ENCODE measurements at places on chromosomes 6 and 20.

GRCh38 chr6:7887278-7887991, 23.2 kb downstream of the TXNDC5 start:
- no peak for DNase-seq

DNA sequence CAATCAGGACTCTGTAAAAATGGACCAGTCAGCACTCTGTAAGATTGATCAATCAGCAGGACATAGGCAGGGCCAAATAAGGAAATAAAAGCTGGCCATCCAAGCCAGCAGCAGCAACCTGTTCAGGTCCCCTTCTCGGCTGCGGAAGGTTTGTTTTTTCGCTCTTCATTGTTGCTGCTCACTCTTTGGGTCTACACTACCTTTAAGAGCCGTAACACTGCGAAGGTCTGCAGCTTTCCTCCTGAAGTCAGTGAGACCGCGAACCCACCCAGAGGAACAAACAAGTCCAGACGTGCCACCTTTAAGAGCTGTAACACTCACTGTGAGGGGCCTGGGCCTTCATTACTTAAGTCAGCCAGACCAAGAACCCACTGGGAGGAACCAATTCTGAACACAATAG, 223.2 kb upstream of the EXOC2 start:
- DNase-seq: no peak

DNA sequence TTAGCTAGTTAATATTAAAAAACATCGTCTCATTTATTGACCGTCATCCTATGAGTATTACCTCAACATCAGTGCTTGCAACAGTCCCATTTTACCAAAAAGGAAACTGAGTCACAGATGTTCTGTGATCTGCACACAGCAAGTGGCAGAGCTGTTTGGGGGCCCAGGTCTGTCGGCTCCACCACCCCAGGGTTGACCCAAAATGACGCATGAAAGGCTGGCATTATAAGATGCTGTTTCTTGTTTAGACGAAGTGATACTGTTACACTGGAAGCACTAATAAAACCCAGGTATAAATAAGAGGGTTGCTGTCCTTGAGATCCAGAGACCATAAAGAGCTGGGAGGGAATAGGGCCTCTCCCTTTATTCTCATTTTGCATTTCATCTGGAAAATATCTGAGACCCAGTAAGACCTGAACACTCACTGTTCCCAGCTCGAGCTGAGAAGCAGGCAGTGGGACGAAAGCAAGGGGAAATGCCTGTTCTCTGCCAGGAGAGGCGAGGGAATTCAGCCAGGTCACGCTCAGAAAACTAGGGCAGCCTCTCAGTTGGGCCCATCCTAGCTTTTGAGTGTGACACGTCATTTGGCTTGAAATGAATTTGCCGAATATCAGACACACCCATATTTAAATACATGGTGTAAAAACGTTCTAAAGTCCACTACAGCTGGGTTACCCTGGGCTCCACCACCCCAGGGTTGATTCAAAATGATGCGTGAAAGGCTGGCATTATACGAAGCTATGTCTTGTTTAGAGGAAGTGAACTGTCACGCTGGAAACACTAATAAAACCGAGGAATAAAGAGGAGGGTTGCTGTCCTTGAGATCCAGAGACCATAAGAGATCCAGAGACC, 1.4 kb upstream of the MICAL1 start:
- no peak for DNase-seq

GRCh38 chr6:139250296-139251044, 41.3 kb downstream of the TXLNB start:
- DNase-seq: no peak

DNA sequence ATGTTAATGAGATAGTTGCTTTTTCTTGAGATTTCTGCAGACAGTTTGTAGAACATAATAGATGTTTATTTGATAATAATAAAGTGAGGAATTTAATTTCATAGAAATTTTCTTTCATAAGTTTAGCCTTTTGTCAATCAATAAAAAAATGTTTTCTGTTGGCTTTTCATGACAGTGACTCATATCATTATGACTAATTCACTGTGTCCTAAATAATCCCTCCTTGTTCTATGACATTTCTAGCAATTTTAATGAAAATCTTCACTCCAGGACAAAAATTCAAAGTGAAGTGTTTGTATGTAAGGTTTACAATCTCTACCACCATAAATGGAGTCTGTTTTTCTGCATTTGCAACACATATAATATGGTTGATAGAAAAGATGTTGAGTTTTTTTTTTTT, 109.9 kb downstream of the UTRN start:
- DNase-seq: no peak

DNA sequence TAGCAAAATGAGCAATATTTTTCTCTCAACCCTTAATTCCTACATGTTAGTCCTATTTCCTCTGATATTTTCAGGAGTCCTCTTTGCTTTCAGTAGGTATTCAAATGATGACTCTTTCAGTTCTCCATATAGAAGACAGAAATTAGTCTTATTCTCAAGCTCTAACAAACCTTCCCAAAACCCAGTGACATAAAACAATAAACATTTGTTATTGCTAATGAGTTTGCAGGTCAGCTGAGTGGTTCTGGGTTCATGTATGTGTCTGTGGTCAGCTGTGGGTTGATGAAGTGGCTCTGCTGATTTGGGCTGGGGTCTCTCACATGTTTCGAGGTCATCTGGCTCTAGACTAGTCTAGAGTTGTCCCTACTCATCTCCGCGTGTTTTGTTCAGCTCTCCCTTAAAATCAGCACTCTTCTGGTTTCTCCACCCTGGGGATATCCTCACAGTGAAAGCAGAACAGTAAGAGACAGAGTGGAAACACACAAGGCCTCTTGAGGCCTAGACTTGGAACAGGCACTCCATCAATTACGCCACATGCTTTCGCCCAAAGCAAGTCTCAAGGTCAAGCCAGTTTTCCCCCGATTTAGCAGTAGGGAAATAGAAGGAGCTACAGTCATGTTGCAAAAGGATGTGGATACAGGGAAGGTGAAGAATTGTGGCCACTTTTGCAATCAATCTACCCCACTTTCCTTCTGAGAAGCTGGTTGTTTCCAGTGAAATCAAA, 273.0 kb downstream of the PLCB1 start:
- no peak for DNase-seq

GRCh38 chr6:8969747-8970146, 534.4 kb upstream of the SLC35B3 start:
- no peak for DNase-seq

DNA sequence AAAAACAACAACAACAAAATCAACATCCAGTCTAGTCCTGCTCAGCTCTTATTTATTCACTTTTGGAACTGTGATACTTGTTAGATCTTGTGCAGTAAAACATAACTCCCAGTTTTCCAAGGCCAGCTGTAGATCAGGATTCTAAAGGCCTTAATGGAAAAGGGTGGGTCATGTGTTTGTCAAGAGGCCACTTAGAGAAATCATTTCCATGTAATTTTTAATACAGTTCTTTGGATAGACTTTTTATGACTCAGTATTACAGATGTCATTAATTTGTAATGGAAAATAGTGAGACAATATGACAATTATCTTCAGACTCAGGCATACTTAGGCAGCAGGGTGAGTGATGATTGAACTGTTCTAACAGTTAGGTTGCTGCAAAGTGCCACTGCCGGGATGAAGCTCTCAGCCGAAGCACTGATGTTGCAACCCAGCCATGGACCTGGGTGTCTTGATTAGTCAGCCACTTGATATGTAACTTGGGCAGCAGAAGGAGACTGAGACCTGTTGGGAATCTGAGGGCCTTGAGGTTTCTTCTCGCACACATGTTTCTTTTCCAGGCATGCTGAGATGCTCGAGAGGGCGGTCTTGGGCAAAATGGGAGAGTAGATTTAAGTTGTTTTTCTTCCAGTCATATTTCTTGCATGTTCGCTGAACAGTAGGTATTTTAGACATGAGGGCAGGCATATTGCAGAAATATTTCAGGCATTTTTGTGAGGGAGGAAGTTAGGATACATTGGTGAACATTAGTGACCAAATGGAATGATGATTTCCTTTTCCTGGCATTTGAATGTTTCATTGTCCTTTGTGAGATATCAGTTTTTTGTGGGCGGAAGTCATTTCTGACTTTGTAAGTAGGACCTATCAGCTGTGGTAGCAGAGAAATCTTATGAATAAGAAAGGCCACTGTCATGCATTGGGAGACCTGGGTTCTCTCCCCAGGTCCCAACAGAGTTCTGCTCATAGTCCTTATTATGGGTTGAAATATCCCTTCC, 52.3 kb downstream of the SLX4IP start:
- DNase-seq: no peak

DNA sequence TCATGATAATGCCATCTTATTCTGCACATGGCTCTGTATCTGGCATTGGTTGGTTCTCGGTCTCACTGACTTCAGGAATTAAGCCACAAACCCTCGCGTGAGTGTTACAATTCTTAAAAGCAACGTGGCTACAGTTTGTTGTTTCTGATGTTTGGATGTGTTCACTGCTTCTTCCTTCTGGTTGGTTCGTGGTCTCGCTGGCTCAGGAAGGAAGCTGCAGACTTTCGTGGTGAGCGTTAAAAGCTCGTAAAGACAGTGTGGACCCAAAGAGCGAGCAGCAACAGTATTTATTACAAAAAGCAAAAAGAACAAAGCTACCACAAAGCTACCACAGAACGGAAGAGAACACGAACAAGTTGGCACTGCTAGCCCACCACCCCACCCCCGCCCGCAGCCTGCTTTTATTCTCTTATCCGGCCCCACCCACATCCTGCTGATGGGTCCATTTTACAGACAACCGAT, 51.1 kb downstream of the MYLIP start:
- DNase-seq: no peak

- DNase-seq: no peak
Observed at GRCh38 chr6:149454346-149454848, 30.4 kb downstream of the ZC3H12D start.

- no peak for DNase-seq
Observed at GRCh38 chr20:37413023-37413334, 67.0 kb downstream of the SRC start.

GRCh38 chr6:135935941-135936601, 84.6 kb downstream of the PDE7B start:
- DNase-seq: no peak

DNA sequence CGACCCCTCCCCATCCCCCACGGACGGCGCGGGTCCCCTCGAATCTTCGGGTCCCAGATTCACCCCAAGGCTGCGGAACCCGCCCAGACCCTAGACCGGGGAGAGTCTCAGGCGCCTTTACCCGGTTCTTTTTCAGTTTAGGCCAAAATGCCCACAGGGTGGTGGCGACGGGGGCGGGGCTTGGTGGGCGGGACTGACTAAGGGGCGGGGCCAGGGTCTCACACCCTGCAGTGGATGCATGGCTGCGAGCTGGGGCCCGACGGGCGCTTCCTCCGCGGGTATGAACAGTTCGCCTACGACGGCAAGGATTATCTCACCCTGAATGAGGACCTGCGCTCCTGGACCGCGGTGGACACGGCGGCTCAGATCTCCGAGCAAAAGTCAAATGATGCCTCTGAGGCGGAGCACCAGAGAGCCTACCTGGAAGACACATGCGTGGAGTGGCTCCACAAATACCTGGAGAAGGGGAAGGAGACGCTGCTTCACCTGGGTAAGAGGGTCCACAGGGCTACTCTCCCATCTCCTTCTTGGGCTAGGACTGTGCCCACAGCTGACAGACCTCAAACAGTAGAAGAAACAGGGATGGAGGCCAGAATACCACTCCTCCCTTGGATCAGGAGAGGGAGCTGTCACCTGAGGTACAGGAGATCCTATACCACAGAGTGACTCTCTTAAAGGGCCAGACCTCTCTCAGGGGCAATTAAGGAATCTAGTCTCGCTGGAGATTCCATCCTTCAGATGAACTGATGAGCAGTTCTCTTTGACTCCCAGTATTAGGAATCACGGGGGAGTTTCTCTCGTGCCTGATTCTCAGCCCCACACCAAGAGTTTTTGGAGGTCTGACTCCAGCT, 942 bp downstream of the HLA-E start:
- DNase-seq: peak; percentile 66

DNA sequence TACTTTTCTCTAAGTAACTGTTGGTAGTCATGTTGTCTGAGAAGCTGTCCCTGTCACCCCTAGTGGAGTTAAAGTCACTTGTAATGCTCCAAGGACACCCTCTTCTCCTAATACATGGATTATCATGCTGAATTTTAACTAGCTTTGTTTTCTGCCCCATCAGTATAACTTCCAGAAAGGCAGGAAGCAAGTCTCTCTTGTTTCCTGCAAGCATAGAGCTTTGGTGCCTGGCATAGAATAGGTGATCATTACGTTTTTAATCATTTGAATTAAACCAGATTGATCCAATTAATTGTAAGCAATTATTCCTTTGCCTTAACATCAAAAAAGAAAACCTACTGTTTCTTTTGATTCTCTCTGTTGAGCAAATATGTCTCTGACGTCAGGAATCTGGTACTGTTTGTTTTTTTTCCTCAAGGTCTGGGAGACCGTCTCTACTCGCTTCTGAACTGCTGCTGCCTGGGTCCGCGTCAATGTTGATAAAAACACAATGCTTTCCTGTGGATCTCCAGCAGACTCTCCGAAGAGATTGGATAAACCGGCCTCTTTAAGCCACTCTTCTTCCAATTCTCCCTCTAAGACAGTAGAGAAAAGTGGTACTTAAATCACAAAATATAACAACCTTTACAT, 71.8 kb downstream of the ARHGAP18 start:
- DNase-seq: no peak

DNA sequence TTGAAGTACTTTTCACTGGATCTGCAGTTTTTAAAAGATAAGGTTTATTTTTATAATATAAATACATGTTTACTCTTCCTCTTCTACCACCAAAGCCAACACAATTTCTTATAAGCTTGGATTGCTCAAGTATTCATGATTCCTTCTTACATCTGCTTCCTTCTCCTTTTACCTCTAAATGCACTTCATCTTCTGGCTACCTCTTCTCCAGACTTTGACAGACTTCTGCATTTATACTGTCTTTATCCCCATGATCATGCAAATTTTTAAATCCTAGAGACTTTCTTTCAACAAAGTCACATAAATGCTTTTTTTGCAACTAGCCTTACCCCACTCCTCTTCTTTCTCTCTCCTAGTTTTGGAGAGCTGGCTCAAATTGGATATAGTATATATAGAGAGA, 142.9 kb downstream of the TFAP2B start:
- DNase-seq: no peak

GRCh38 chr20:37538003-37538402, 10.3 kb upstream of the BLCAP start:
- no peak for DNase-seq

- no peak for DNase-seq
Observed at GRCh38 chr20:52918311-52918710, 53.8 kb upstream of the TSHZ2 start.

DNA sequence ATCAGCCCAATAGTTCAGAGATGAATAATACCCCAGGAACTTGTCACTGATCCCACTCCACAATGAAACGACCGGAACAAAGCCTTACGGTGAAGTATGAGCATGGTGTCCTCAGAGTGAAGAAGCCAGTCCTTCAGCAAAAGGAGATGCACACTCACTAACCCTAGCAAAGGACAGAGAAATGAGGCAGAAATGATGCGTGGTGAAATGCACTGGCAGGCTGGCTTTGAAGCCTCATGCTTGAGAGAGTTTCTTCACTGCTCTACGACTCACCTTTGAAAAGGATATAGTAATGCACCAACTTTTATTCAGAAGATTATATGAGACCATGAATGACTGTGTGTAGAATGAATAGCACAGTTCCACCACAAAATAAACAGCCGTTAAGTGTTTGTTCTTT, 74.8 kb downstream of the PHACTR1 start:
- DNase-seq: no peak
